ENCODE measurements at places on chromosomes 6 and 20.

DNA sequence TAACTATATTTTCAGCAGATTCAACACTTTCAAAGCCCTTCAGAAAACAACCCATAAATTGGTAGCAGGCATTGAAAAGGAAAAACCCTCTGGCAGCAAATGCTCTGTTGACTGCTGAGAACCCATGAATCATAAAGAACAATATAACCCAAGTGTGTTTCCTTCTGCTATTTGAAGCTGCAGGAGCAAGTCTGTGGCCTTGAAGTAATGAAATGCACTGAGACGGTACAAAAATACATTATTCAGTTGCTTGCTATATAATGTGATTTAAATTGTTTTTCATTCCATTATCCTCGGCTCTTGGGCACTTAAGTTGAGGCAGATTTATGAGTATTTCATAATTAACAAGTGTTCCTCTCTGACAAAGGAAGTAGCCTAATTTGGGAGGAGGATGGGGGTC is 40.6 kb upstream of the SAMD5 start:
- no peak for DNase-seq

DNA sequence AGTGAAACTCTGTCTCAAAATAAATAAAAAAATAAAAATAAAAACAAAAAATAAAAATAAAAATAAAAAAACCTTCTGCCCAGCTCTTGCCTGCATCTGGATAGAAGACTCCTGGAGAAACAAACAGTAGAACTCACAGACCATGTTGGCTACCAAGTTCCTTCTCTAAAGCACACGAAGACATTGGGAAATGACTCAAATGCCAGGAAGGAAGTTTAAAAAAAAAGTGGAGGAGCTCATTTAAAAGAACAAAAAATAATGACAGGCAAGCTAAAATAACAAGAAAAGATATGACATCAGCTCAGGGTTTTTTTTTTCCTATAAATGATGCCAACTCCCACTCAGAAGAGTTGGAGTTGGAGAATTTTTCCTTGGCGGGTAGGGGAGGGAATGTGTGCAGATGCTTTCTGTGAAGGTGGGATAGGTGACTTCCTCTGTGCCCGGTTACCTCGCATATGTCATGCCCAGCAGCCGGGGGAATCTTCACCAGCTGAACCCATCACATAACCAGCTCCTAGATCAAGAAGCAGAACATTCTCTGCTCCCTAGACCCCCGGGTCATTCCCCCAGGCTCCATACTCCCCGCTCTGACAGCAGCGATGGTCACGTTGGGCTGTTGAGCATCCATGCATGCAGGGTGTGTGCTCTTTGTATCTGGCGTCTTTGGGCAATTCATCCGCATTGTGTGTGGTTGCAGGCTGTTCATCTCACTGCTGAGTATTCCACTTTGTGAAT is 17.3 kb upstream of the CD93 start:
- DNase-seq, result no peak

DNA sequence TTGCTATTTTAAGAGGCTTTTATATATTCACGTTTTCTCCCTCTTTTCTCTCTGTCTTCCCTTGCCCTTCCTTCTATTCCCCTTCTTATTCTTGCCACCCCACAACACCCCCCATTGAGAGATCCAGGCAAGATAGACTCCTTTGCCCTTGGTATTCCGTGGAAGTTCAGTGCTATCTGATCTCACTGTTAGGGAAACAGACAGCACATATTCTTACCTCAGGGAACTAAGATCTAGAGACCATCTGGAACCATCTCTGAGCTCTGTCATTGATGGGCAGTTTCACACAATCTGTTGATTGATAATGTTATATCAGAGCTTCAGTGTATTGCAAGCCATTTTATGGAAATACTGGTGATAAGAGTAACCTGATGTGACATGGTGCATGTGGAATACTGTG is 228.8 kb downstream of the ARID1B start:
- no peak for DNase-seq

GRCh38 chr6:156280065-156280464 is 497.1 kb upstream of the ARID1B start:
- no peak for DNase-seq

- no peak for DNase-seq
These were observed 200.5 kb downstream of the SMOC2 start for GRCh38 chr6:168641446-168641845.

DNA sequence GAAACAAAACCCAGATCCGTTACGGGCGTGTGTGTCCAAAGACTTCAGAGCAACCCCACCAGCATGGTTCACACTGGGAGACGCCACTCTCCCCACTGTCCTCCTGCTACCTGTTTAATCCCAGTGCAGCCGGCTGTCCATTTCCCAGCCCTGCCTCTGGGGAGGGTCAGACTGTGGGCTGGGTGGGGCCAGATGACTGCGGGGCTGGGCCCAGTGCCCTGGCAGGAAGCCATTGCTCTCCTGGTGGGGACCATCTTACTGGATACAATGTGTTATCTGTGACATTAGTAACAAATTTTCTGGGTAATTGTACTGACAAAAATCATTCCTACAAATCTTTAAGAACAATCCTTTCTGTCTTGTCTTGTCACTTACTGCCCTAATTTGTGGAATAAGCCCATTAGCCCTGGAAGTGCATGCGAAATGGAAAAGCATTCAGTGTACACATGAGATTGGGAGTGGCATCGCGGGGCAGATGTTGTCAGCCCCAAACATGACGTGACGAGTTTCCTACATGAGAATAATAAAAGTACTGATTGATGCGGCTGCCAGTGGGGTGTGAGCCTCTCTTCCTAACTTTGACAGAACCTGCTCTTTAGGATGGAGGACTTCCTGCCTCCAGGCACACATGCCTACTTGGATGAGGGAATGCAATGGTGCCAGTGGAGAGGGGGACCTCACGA is 37.9 kb upstream of the PCMTD2 start:
- DNase-seq, result no peak

GRCh38 chr6:79048611-79049010 is 29.4 kb downstream of the PHIP start:
- peak; percentile 45 for DNase-seq

- DNase-seq, result no peak
These were observed 204.1 kb upstream of the PREP start for GRCh38 chr6:105606831-105607463.

DNA sequence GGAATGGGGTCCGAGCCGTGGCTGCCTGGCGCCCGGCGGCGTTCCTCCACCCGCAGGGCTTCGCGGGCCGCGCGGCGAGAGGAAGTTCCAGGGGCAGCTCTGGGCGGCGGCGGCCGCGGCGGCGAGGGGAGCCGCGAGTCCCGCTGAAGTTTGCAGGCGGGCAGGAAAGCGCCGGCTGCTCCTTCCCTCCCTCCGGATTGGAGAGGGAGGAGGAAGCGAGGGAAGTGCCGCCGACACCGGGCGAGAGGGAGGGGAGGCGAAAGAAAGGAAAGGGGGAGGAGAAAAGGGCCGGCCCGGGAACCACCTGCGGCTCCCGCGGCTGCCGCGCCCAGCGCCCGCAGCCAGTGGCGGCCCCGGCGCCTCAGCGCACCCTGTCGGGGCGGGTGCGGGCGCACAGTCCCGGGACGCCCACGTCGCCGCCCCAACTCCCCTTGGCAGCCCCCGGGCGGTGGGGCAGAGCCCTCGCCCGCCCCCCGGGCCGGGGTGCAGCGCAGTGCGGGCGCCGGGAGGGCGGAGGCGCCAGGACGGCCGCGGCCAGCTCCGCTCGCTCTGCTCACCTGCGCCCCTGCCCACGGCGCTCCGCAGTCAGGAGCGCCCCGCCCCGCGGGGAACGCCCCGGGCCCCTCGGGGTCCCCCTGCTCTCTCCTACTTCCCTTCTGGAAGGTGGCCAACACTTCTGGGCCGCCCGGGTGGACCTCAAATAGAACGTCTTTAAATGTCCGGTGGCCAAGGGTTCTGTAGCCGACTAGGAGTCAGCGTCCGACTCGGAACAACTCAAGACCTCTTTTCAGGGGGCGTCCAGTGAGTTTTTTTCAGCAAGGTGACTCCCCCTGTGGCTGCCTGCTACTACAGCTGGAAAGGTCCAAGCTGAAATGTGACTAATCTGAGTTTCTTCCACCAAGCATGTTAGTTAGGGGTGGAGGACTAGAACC is 80.3 kb upstream of the CCDC28A start:
- DNase-seq, result peak; percentile 44

DNA sequence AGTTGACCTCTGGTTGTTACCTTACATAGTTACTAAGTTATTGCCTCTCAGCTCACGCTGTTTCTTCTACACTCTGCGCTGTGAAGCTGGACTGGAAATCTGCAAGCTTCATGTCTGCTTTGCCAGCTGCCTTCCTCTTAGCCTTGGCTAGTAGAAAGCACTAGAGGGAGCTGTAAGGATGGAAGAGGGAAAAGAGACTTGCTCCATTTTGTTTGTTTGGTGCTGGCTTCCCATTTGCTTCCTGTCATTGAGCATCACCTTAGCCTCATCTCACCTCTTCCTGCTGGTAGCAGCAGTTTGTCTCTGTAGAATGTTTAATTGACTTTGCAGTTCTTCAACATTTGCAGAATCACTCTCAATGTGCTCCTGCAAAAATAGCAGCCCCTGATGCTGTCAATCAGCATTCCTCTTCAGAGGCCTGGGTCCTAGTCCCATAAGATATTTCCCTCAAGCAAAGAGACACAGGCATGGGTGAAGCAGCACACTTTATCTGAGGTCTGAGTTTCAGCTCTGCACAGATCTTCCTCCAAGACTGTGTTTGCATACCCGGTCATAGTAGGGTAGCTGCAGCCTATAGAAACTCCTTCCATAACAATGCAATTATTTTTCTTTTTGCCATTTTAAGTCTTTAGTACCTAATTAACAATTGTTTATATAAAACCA is 302.2 kb upstream of the EPHA7 start:
- DNase-seq, result no peak

DNA sequence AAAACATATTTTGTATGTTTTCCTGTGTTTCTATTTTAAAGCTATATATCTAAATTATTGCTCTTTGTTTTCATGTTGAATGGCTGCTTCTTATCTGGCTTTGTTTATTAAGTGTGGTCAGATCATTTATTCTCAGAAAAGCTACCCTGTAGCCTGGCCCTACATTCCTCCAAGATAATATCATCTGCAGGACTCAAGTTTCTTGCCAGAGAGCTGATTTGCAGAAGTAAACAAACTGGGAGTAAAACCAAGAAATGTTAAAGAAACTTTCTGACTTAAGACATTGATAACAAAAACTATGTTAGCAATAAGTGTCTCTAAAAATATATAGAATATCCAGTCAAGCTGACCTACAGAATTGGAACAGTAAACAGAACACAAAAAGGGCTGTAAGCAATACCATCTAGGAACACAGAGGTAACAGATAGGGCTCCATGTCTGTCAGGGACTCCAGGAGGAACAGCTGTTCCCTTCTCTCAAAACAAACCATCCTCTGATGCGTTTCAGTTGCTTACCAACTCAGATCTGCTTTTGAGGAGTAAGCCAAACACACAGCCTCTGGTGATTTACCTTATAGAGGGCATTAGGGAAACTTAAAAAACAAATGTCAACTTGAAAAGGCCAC is 17.5 kb upstream of the CEP85L start:
- DNase-seq, result peak; percentile 61

- peak; percentile 99 for DNase-seq
These were observed 68.5 kb downstream of the MRPL14 start for GRCh38 chr6:44058617-44059358.

DNA sequence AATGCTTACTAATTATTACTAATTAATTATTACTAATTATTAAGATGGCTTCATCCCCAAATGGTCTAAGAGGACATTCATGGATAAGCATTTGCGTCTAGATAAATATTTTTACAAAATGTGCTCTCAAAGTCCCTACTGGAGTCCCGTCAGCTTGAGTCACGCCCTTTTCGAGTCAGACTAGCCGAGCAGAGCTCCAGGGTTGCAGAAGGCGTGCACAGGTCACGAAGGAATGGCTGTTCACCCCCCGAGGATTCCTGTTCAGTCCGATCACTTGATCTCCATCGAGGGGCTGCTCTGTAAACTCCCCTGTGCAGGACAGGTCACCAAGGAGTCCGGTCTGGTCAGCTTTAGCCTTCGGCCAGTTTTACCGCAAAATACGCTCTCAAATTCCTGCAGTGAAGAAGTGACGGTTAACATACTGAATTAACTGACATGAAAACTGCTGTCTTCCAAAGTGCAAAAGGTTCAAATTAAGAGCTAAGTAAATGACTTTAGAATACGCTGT is 19.9 kb downstream of the TCFL5 start:
- DNase-seq, result no peak

DNA sequence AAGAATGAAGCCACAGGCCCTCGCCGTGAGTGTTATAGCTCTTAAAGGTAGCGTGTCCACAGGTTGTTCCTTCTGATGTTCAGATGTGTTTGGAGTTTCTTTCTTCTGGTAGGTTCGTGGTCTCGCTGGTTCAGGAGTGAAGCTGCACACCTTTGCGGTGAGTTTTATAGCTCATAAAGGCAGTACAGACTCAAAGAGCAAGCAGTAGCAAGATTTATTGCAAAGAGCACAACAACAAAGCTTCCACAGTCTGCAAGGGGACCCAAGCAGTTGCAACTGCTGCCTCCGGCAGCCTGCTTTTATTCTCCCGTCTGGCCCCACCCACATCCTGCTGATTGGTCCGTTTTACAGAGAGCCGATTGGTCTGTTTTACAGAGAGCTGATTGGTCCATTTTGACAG is 5.2 kb downstream of the HIVEP1 start:
- DNase-seq, result no peak

GRCh38 chr6:136524339-136524935 is 25.8 kb downstream of the MAP7 start:
- no peak for DNase-seq

DNA sequence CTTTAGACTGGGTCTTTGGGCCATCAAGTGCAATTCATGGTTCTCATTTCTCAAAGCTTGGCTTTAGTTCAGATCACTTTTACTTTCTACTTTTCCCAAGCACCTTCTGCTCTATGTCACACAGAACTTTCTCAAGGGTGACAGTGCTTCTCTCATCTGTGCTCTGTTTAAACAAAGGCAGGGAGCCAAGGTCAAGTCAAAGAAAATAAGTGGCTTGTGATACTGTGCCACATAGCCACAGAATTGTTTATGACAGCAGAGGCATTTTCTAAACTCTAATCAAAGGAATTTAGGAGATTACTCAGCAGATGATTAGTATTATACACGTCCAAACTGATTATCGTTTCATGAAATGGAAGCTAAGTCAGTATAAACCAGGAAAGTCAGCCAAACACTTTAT is 348.0 kb downstream of the HDGFL1 start:
- no peak for DNase-seq

DNA sequence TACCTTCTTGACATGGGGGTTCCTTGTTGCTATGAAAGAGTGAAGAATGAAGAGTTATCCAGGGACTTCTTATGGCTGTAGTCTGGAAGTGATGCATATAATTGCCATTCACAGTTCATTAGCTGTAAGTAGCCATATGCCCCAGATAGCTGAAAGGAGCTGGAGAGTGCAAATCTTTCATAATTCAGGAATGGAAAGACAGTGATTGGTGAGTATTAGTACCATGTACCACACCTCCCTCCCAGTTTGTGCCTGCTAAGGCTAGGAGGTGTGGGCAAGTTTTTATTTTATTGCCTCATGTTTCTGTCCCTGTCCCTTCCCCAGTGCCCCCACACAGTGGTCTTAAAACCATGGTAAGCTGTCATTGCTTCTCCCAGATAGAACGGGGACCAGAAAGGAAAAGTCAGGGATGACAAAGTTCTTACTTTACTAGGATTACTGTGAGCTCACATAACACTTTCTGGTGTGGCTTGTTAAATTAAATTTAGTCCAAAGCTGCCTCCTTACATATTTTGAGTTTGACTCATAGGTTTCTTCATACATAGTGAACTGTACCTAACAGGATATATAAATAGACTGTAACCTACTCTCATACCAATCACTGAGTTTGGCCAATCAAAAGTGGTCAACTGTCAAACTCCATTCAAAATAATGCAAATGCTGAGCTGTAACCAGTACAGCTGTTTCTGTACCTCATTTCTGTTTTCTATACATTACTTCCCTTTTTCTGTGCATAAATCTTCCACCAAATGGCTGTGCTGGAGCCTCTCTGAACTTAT is 119.4 kb downstream of the RFPL4B start:
- peak; percentile 67 for DNase-seq

Data from HFFc6 (cell line).